ENCODE measurements at places on chromosomes 4 and X. TPM values are rescaled to one million over a fixed set of nuclear protein-coding genes. Genes with fewer than 3 reads are reported as not detected.

DNA sequence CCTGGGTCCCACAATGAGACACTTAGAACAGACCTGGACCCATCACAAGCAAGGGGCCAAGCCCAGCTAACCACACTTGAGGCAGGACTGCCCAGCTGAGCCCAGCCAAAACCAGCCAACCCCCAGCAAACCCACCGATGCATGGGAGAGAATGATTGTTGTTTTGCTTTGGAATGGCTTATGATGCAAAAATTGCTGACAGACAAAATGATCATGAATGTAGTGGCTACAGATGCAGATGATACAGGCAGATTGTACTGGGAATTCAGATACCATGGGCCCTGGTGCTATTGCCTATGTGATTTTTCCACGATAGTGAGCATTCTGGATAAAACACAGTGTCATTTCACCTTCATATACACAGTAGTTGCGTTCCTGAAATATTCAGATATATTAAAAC is 9.0 kb upstream of the ZCCHC4 start:
- no peak for DNase-seq

DNA sequence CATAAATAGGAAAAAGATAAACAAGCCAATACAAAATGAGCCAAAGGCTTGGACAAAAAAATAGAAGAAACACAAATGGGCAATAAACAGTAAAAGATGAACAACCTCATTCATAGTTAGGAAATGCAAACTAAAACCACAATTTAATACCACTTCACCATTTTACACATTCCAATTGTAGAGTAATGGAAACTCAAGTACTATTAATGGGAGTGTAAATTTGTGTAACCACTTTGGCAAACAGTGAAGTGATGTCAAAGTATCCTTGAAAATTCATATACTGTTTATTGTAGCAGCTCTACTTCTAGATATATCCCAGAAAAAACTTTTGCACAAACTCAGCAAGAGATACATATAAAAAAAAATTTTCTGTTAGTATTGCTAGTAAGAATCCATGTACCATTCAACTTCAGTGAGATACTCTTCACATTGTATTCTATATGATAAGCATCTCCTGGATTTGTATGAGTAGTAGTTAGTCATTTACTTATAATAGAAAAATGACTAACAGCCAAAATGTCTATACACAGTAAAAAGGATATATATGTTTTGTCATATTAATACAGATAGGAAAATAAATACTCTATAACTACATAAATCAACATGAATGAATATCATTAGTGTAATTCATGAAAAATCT is 229.8 kb downstream of the DKK2 start:
- DNase-seq = no peak

Gene TMEM175
- 20.5 TPM for polyA plus RNA-seq

Gene OPRPN
- polyA plus RNA-seq = not detected

- no peak for DNase-seq
Measured at GRCh38 chr4:80448056-80448455, 112.5 kb downstream of the CFAP299 start.

Gene IL9R
- polyA plus RNA-seq = 14.5 TPM

DNA sequence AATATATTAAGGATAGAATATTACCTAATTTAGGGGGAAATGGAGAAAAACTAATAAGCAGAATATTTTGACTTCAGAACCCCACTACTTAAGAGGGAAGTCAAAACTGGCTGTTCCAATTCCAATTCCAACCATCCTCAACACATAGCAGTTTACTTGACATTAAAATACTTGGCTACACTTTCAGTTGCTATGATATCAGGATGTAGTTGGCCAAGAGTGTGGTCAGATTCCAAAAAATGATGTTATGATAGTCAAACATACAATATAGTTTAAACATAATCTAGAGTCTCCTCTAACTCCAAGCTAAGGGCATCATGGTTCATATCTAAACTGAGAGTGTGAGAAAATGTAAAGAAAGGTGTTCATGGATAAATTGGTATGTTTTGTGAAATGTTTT is 16.5 kb upstream of the SMIM14 start:
- no peak for DNase-seq

DNA sequence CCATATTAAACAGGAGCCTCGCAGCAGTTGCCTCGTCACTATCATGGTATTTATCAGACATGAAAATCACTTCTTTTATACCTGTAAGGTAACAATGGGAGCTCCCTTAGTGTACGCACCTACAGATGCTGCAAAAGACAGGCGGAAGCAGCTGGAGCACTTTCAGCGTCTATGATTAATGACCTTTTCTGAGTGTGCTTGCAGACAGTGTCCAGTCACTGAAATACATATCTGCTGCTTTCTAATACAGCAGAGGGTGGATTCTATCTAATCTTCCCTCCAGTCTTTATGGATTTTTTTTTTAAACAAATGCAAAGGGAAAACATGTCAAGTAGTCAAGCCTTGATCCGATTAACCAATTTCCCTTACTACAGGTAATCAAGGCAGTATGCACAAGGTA is 24.1 kb downstream of the DCTD start:
- no peak for DNase-seq

GRCh38 chr4:169682372-169683047 is 62.1 kb downstream of the CLCN3 start:
- DNase-seq = no peak
